Activated CD4-positive, alpha-beta T cell treated with anti-CD3 and anti-CD28 coated beads for 36 hours (primary cell): ENCODE measurements at places on chromosomes 1 and 21.

DNA sequence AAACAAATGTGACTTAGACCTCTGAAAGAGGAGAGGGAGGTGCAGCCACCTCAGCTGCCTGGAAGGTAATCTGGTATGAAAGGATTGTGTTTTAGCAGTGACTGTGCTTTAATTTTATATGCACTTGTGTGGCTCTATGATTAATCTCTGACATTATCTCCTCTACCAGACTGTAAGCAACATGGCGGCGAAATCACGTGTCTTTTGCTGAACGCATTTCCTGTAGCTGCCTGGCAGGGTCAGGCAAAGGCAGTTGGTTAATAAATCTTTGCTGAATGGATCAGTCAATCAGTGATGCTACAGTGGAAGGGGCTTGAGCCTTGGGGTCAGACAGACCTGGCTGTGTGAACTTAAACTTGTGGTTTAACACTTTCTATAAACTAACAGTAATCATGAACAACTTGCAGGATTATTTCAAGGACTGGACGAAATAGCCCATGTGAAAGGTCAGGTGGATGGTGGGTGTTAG is 96.9 kb downstream of the ADSS2 start:
- H3K36me3 ChIP-seq: no peaks in the 10 kb centered on the region
- no peak overlapping the region for H3K4me3 ChIP-seq
- no peaks in the 10 kb centered on the region for H3K27me3 ChIP-seq

DNA sequence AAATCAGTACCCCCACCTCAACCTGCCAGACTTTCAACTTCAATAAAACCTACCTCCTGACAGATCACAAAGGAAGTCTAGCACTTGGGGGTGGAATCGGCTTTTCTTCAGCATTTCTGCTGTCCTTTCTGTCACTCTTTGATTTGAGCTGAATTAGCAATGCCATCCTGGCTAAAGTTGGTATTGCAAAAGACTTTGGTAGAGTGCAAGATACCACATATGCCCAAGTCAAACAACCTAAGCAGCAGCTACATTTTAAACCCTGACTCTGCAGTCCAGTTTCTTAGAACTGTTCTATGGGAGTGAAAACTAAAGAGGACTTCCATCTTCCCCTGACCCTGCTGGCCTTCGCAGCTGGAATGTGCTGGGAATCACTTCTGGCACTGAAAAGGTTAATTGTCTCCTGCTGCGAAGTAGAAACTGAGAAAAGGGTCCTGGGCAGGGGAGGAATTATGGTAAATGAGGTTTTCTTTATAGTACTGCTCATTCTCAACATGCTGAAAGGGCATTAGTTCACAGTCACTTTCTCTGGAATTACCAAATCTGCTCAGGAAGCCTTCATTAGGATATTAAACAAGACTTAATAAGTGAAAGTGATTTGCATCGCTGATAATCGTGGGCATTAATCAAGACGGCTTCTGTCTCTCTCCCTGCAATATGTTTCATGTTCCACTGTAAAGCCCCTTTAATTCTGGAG is 126.2 kb upstream of the SMYD2 start:
- H3K36me3 ChIP-seq: no peaks in the 10 kb centered on the region
- no peak for DNase-seq
- no peaks in the 10 kb centered on the region for H3K4me1 ChIP-seq
- H3K27me3 ChIP-seq: peaks cover 10% of the 10 kb centered on the region
- H3K27ac ChIP-seq: no peak overlapping the region
- no peak overlapping the region for H3K4me3 ChIP-seq

- H3K27ac ChIP-seq: no peak overlapping the region
- H3K27me3 ChIP-seq: peaks cover 3% of the 10 kb centered on the region
- H3K4me1 ChIP-seq: no peaks in the 10 kb centered on the region
- no peak overlapping the region for H3K4me3 ChIP-seq
Observed at GRCh38 chr1:27004471-27005165, 8.0 kb downstream of the TENT5B start.

- H3K27me3 ChIP-seq: peaks cover 14% of the 10 kb centered on the region
- no peak overlapping the region for H3K4me3 ChIP-seq
- H3K27ac ChIP-seq: no peak overlapping the region
- no peaks in the 10 kb centered on the region for H3K36me3 ChIP-seq
Observed at GRCh38 chr1:199336745-199337640, 690.5 kb upstream of the NR5A2 start.
